SJCRH30 (cell line): ENCODE measurements at places on chromosomes 2 and 18.

- no peaks in the 10 kb centered on the region for H3K27me3 ChIP-seq
- H3K36me3 ChIP-seq = peaks cover 25% of the 10 kb centered on the region
- H3K4me1 ChIP-seq = no peaks in the 10 kb centered on the region
- H3K4me3 ChIP-seq = no peak overlapping the region
- H3K27ac ChIP-seq = no peak overlapping the region
Observed at GRCh38 chr2:203346612-203347011, 18.4 kb downstream of the ABI2 start.

- H3K27me3 ChIP-seq = no peaks in the 10 kb centered on the region
- DNase-seq = no peak
- H3K36me3 ChIP-seq = no peaks in the 10 kb centered on the region
- no peak overlapping the region for H3K27ac ChIP-seq
- H3K4me3 ChIP-seq = no peak overlapping the region
Observed at GRCh38 chr2:168894101-168894500, 3.9 kb upstream of the SPC25 start.

GRCh38 chr2:171432969-171433762 is 624 bp downstream of the METTL8 start:
- 0 out of 2 replicates have a peak, but pooled peaks cover 7% of the 10 kb centered on the region for H3K4me1 ChIP-seq
- peak overlapping the region; percentile 89 for H3K27ac ChIP-seq
- peaks cover 14% of the 10 kb centered on the region for H3K36me3 ChIP-seq
- peak; percentile 63 for DNase-seq
- H3K27me3 ChIP-seq = no peaks in the 10 kb centered on the region

- no peaks in the 10 kb centered on the region for H3K4me1 ChIP-seq
- DNase-seq = no peak
- no peak overlapping the region for H3K4me3 ChIP-seq
- H3K27ac ChIP-seq = no peak overlapping the region
Observed at GRCh38 chr2:129101186-129101585, 782.5 kb upstream of the HS6ST1 start.

DNA sequence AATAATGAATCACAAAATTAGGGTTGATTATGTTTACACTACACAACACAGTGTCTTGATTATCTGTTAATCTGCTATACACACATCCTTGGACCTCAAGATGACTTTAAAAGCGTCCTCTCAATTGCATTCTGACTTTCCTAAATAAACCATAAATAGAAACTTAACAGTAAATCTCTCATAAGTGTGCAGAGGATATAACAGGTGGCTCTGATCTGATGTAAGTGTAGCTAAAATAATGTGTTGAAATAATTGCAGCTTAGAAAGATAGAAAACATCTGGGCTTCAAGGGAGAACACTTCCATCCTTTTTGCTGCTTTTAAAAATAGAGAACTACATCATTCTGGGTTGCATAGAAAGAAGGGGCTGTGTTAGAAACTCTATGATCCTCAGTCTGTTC is 78.4 kb upstream of the EFEMP1 start:
- no peak overlapping the region for H3K4me3 ChIP-seq
- no peaks in the 10 kb centered on the region for H3K36me3 ChIP-seq
- no peak overlapping the region for H3K27ac ChIP-seq
- no peak for DNase-seq

- no peak for DNase-seq
- H3K27me3 ChIP-seq = no peaks in the 10 kb centered on the region
- H3K4me1 ChIP-seq = no peaks in the 10 kb centered on the region
- no peaks in the 10 kb centered on the region for H3K36me3 ChIP-seq
Observed at GRCh38 chr2:145059343-145059742, 539.4 kb upstream of the ZEB2 start.

- H3K4me1 ChIP-seq = no peaks in the 10 kb centered on the region
- H3K4me3 ChIP-seq = no peak overlapping the region
- H3K27me3 ChIP-seq = no peaks in the 10 kb centered on the region
- no peak for DNase-seq
- no peak overlapping the region for H3K27ac ChIP-seq
Observed at GRCh38 chr18:78727057-78727739, 252.4 kb upstream of the SALL3 start.

DNA sequence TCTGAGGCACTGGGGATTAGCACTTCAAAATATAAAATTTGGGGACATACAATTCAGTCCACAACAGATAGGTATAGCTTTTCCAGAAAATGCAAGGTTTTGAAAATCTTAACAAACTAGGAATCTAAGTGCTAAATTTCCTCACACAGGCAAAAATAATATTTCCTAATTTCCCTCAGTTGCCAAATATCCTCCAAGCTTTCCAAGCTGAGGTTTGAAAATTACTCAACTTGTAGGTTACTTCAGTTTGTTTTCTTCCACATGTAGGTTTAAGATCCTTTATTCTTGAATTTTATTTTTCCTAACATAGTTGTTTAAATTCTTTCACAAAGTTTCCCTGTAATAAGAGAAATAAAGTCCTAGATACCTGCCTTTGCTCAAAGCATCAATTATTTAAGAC is 192.9 kb upstream of the NRXN1 start:
- H3K27ac ChIP-seq = no peak overlapping the region
- no peaks in the 10 kb centered on the region for H3K27me3 ChIP-seq
- H3K36me3 ChIP-seq = no peaks in the 10 kb centered on the region
- no peak for DNase-seq
- H3K4me1 ChIP-seq = no peaks in the 10 kb centered on the region

DNA sequence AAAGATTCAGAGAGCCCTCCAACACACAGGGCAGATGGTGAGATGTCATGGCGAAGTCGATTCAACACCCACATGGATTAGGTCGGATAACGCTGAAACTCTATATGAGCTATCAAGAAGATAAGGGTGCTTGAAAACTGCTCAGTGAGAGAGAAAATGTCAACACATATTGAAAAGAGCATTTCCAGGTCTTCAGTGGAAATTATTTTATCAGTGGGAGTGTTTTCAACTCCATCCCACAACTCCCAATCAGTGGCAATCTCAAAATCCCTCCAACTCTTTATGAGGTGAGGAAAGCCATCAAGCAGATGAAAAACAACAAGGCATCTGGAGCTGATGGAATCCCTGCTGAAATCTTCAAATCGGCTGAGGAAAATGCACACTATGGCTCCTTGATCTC is 104.5 kb upstream of the KLHL14 start:
- H3K27ac ChIP-seq = no peak overlapping the region
- no peak overlapping the region for H3K4me3 ChIP-seq
- H3K4me1 ChIP-seq = no peaks in the 10 kb centered on the region

DNA sequence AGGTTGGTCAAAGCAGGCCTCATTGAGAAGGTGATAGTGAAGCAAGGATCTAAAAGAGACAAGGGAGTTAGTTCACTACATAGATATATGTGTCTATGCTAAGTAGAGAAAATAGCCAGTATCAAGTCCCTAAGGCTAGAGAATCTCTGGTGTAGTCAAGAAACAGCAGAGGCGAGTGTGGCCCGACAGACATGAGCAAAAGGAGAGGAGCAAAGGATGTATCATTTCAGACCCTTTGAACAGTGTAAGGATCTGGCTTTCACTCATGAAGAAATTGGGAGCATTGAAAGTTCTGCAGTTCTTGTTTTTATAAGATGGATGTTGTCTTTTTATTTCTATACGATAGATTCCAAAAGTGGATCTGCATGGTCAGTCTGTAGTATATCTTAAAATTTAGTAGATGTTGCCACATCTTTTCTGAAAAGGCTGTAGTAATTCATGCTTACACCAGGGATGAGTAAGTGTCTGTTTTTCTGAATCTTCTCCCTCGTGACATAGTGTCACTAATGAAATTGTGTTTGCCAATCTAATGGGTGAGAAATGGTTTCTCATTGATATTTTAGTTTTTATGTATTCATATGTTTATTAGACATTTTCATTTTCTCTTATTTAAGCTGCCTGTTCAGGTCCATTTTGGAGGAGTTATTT is 18.8 kb downstream of the SP100 start:
- H3K36me3 ChIP-seq = no peaks in the 10 kb centered on the region
- H3K4me3 ChIP-seq = no peak overlapping the region
- no peak for DNase-seq
- H3K27me3 ChIP-seq = no peaks in the 10 kb centered on the region
- no peaks in the 10 kb centered on the region for H3K4me1 ChIP-seq
- no peak overlapping the region for H3K27ac ChIP-seq

DNA sequence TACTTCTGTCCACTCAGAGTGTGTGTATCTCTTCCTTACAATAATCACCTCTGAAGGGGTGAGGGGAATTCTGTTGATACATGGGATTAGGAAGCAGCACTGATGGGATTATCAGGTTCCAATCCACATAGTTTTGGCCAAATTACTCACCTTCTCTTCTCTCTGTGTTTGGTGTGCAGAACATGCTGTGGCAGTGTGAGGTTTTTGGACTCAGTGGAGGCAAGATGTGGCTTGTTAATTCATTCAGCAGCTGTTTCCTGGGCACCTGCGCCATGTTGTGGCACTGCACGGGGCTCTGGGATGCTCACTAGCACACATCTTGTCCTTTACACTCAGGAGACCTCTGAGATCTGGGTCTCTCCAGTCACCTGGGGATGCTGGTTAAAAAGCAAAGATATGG is 350.3 kb upstream of the HS6ST1 start:
- H3K36me3 ChIP-seq = no peaks in the 10 kb centered on the region
- H3K4me1 ChIP-seq = no peaks in the 10 kb centered on the region

GRCh38 chr2:10233131-10234012 is 69.3 kb upstream of the HPCAL1 start:
- no peaks in the 10 kb centered on the region for H3K27me3 ChIP-seq
- no peak for DNase-seq
- H3K36me3 ChIP-seq = no peaks in the 10 kb centered on the region
- H3K4me3 ChIP-seq = no peak overlapping the region
- no peak overlapping the region for H3K27ac ChIP-seq

DNA sequence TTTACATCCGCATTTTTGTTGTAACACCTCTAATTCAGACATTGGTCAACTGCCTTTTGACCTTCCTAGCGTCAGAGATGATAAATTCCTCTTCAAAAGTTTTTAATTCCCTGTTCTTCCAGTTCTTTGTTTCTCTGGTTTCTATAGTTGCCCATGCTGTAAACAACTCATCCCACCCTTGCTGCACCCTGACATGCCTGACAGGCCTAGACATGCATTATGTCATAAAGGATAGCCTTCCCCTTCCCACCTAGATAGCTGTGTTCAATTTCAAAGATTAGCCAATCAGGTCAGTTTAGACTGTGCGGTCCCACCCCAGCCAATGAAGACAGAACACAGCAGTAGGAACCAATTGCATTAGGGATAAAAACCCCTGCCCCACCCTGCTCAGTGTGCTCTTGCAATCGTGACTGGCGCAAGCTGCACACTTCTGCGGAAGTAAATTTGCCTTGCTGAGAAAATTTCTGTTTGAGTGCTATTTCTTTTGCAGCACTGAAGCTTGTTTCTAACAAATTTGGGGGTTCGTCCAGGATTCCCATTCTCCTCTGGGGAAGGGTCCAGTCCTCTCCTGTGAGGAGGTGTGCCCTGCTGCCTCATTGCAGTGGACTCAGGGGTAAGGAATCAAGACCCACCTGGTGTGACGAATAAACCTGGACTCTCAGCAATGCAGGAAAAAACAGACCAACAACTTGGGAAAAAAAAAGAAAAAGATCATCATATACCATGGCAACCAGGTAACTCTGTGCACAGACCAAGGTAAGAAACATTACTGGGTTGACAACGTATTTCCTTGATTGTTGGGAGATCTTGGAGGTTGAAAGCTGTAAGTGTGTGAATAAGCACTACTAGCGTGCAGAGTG is 9.1 kb upstream of the SAP130 start:
- no peak overlapping the region for H3K27ac ChIP-seq
- peaks cover 2% of the 10 kb centered on the region; the same call in 1 of the 2 replicates for H3K4me1 ChIP-seq
- H3K27me3 ChIP-seq = no peaks in the 10 kb centered on the region
